LNCaP clone FGC (cell line): ENCODE measurements at places on chromosomes 12 and 14.

DNA sequence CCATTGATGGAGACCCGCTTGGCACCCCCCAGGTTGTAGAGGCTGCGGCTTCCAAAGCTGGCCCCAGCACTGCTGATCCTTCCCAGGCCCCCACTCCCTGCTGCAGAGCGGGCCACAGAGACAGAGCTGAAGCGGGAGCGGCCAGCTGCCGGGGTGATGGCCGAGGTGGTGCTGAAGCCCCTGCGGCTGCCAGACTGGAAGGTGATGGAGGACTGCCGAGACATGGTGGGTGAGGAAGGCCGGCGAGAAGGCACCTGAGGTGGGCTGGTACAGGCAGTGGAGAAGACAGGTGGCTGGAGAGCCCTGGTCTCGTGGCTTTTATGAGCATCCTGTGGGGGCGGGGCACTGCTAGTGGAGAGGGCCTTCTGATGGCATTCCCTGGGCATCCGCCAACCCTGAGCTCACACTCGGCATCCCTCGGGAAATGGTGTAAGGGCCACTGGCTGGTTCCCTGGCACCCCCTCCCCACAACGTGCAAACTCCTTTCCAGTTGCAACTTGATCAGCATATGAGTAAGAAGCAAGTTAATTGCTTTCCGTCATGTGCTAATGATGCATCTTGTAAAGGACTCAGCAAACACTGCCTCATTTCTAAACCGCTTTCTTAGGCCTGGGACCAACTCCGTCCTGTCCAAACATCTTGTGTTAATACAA, at the start of gene KRT75:
Gene KRT75, minus strand, starts transcription at position 291 of the 653 bp plus-strand sequence. Its CDS starts 67 bp downstream, at position 224.
- DNase-seq: no peak

- no peak for DNase-seq
These were observed 36.8 kb downstream of the CDC42BPB start for GRCh38 chr14:103020271-103021170.

GRCh38 chr12:125399489-125399888, 334.3 kb downstream of the AACS start:
- DNase-seq: no peak

DNA sequence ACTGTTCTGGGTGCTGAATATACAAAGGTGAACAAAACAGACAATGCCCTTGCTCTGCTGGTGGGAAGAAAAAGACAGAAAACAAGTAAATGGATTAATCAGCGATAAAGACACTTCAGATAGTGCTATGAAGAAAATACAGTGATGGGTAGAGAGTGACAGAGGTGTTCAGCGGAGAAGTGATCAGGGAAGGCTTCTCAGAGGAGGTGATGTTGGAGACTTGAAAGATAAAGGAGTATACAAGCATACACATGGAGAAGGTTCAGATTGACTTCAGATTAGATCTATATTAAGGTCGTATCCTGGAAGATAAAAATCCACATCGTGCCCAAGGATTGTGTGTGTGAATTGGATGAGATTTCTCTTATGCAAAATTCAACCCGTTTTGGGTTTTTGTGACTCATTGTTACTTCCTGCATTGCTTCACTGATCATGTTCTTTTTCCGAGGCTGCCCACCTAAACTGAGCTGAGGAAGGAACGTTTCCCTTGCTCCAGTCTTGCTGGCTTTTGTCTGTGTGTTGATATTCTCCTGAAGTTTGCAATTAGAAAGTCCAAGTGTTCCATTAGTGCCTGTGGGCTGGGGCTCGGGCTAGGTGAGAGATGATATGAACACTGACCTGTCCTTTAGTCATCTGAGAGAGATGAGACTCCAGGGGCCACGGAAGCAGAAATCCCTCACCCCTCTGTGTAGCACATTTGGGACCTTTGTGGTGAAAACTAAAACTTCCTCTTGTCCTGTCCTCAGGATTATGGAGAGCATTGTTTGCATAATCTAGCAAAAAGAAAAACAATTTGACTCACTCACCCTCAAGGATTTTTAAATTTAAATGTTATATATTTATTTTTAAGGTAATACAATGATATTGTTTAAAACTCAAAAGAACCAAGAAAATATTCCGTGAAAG, 27.6 kb downstream of the PLXNC1 start:
- DNase-seq: no peak

DNA sequence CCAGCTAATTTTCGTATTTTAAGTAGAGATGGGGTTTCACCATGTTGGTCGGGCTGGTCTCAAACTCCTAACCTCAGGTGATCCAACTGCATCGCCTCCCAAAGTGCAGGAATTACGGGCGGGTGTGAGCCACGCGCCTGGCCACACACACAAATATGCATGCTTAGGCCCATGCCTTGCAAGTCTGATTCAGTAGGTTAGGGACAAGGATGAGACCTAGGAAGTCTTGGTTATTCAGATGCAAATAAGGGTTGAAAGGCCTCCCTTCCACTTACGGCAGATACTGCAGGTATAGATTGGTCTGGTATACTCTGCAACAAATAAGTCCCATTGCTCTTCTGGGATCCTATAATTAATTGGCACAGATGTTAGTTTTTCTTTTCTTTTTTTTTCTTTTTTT, 32.9 kb downstream of the TXNRD1 start:
- no peak for DNase-seq

DNA sequence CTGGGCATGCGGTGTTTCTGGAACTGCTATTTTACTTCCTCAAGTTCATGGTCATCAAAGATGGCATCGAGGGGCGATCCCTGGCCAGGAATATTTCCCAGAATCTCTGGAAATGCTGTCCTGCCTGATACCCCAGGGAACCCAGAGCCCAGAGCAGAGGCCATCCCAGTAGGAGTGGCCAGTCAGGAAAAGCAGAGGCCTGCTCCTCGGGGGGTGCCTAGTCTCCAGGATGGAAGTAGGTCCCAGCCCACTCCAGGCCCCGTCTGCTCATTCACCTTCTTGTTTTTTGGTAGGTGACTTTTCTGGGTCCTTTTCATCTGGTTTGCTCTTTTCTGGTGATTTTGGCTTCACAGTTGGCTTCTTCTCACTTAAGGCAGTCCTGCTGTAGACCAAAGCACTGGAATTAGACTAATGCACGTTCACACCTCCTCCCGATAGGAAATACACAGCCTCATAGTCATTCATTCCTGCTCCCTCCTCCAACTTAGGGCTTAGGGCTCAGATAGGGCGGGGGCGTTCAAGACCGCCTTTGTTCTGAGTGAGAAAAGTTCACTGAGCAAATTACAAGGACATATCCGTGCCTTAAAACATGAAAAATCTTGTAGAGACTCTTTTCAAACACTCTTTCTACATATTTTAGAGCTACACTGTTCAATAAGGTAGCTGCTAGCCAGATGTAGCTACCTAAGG, 51.1 kb downstream of the TRAFD1 start:
- no peak for DNase-seq

- DNase-seq: no peak
These were observed 7.8 kb downstream of the CKB start for GRCh38 chr14:103514596-103515421.
